ENCODE measurements at places on chromosomes 6 and 20.

DNA sequence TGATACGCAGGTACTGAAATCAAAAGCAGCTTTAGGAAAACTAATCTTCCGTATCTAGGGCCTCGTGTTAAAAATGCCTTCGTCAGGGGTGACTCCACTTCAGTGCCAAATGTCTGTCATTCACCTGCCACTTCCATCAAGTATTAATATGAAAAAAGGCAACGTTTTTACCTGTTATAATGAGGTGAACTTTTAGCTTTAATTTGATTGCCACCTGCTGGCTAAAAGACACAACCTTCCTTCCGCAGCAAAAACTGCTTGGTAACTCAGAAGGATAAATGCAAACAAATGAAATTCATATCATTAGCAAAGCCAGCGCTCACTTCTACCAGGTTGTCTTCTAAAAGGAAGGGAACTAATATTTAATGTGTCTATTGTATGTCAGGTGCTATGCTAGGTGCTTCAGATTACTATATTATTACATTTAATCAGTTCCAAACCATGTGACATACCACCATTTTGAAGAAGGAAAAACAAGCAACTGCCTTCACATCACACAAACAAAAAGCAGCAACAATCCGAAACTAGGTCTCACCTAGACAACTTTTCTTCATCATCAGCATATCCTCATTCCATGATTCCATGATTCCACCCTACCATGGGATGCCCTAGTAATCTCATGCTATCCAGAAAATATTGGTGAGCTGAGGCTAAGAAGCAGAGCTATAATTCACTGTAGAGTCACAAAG, 20.6 kb upstream of the ARHGAP18 start:
- no peak for DNase-seq

GRCh38 chr6:16204653-16205376, 33.6 kb upstream of the GMPR start:
- DNase-seq, result no peak

DNA sequence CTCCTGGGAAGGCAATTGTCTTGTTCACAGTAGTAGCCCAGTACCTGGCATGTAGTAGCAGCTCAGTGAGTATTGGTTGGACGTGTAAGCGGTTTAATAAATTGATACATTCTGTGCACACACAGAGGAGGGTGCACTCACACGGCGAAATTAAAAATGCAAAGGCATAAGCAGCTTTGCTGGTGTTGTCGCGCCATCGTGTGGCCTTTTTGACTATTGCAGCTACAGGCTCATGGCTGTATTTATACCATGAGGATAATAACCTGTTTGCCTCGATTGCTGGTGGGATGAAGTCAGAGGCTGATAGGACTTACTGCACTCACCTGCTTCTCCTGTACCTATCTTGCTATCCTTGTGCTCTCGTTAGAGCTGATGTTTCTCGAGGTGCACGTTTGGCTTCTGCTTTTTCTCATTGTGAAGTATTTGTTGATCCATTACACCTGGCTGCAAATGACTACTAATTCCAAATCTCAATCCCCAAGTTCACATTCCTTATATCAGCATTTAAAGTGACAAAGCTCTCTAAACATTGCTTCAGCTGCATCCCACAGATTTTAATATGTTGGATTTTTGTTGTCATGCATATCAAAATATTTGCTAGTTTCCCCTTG, 61.5 kb downstream of the TBXT start:
- DNase-seq, result no peak

- no peak for DNase-seq
These were observed 178.1 kb upstream of the MARCKS start for GRCh38 chr6:113679051-113679450.

GRCh38 chr20:49868538-49868937, 46.8 kb downstream of the SPATA2 start:
- DNase-seq, result no peak

DNA sequence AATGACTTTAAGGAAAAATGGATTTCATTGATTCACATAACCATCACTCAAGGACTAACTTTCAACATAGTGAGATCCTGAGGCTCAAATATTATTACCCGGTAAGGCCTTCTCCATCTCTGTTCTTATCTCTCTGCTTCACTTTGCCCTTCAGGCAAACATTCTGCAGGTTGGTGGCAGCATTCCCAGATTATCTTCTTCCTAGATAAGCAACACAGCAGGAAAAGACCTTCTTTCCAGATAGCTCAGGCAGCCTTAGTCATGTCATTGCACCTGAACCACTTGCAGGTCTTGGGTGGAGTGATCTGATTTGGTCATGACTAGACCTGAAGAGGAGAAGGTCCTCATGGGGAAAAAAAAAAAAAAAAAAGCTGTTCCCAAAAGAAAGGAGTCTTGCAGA, 5.3 kb upstream of the HIVEP2 start:
- no peak for DNase-seq
